ENCODE measurements at places on chromosomes 5 and 9. TPM values are rescaled to one million over a fixed set of nuclear protein-coding genes. Genes with fewer than 3 reads are reported as not detected.
A peak's percentile ranks its signal among the peaks of the same experiment; 100 is the strongest.

- DNase-seq: no peak
Observed at GRCh38 chr9:109624896-109625295, 126.8 kb upstream of the PTPN3 start.

DNA sequence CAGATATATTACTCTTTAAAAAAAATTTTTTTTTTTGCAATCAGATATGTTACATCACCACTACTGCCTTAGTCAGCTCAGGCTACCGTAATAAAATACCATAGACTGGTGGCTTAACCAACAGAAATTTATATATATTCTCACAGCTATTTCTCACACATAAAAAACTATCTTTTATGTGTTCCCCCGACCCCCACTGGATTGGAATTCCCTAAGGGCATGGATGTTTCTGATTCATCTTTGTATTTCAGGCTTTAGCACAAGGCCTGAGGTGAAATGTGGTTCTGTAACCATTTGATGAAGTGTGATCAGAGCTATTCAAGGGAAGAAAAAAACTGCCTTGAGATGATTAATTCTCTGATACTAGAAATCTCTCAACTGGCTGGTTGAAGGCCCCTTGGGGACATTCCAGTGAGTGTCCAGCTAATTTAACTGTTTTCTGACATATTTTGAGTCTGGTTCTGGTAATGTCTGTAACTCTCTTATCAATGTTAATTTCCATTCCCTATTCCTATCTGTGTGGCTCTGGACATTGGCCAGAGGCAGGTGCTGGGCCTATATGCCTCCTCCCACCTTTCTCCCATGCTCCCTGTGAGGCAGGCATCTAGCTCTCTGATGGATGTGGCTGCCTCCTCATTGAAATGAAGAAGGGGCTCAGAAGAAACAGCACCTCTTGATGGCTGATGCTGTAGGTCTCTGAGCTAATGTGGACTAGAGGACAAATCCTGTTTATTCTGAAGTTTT lies 2.5 kb downstream of the CD14 start:
- DNase-seq: peak; percentile 73

GRCh38 chr9:119697996-119698395 lies 328.8 kb upstream of the BRINP1 start:
- no peak for DNase-seq

DNA sequence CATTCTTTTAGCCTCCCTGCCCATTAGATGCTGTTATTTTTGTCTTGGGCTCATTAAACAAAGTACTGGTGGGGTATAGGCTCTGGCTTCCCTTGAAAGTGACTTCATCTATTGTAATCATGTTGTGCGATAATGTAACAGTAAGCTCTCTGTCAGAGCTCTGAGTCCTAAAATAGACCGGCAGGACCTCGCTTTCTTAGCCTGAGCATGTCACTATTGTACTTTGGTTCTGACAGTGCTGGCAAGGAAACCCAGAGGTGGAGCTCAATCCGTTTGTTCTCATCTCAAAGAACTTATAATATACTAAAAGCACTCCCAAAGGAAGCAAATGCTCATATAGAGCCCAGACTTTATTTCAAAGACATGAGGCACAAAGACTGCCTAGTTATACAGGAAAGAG lies 339.1 kb upstream of the CCNH start:
- no peak for DNase-seq

DNA sequence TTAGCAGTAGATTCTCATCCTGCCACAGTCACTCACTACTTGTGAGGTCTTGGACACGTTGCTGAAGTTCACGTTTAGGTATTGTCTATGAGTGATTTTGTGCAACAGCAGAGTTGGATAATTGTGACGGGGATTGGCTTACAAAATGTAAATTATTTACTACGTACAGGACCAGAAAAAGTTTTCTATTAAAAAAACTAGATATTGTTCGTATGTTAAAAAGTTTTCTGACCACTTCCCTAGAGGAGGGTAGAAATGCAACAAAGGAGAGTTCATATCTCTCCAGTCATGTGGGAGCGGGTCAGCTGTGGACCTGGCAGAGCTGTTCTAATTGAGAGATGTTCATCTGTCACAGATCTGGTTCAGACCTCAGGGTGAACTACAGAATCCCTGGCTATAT lies 976.1 kb upstream of the NUDT12 start:
- DNase-seq: no peak

The NSUN2 gene
- total RNA-seq: 89.6 TPM

DNA sequence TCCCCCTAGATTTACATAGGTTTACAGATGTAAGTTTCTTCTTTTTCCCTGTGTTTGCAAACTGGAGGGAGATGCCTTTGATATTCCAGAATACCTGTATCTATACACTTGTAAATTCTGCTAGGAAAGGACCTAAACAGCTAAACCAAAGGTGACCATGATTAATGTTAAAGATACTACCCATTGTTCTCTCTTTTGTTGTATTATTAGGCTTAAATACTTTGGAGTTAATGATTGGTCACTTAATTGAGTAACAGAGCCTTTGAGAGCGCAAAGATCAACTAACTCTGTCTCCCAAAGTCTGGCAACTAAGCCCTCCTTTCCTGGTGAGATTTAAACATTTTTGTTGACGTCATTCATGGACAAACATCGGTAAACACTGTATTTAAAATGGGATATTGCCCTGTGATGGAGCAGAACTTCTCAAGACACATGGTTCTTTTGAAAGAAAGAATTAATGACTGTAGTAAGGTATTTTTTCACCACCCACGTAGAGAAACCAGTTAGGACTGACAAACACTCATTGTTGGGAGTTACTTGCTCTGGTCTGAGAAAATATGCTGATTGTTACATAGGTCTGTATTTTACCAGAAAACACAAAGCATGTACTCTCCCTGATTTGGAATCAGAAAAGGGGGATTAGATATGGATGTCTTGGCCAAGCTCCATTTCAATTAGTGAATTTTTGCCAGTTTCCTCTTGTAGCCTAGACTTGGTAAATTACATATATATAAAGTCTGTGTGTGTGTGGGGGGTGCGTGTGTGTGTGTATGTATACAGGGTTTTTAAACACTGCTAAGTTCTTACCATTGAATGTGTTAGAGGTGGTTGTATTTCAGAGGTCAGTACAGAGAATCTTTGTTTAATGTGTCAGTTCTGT lies 4.6 kb downstream of the VCAN start:
- DNase-seq: peak; percentile 3

DNA sequence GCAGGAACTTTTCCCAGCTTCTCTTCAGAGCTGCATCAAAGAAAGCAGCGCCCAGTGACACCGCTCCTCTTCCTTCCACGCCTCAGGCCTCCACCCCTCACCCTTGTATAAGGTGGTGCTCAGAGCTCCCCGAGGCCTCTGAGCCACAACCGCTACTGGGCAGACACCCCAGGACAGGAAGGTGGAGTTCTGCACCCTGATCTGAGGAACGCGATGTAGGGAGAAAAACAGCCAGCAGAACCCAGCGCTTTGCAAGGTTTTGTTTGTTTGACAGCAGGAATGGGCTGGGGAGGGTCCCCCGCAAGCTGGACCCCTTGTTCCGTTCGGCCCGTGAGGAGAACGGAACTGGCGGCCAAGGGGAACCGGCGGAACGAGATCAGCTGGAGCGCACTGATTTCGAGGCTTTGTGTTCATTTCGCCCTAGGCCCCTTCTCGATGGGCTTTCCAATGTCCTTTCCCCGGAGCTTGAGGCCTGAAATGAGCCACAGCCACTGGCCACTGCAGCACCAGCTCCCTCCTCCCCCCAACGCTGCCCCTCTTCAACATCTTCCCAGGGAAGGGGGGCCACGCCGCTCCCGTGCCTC lies 4.1 kb downstream of the EDF1 start:
- DNase-seq: no peak

The DBH gene
- not detected for total RNA-seq

The NRARP gene
- 2.2 TPM for total RNA-seq

- no peak for DNase-seq
Observed at GRCh38 chr9:3735251-3735650, 209.4 kb upstream of the RFX3 start.

The TRPM3 gene
- 0.22 TPM for total RNA-seq

The SPINK4 gene
- not detected for total RNA-seq

DNA sequence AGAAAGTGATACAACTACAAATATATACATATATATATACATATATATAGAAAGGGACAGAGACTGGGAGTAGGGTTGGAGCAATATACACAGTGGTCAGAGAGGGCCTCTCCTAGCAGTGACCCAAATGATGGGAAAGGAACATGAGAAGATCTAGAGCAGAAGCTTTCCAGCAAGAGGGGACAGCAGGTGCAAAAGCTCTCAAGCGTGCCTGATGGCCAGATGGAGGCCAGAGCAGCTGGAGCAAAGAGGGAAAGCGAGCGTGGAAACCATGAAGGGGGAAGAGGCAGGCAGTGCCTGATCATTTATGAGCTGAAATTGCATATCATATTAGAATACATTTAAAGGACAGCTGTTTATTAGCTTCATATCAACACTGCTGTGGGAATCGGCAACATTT lies 7.6 kb upstream of the GRPEL2 start:
- no peak for DNase-seq

DNA sequence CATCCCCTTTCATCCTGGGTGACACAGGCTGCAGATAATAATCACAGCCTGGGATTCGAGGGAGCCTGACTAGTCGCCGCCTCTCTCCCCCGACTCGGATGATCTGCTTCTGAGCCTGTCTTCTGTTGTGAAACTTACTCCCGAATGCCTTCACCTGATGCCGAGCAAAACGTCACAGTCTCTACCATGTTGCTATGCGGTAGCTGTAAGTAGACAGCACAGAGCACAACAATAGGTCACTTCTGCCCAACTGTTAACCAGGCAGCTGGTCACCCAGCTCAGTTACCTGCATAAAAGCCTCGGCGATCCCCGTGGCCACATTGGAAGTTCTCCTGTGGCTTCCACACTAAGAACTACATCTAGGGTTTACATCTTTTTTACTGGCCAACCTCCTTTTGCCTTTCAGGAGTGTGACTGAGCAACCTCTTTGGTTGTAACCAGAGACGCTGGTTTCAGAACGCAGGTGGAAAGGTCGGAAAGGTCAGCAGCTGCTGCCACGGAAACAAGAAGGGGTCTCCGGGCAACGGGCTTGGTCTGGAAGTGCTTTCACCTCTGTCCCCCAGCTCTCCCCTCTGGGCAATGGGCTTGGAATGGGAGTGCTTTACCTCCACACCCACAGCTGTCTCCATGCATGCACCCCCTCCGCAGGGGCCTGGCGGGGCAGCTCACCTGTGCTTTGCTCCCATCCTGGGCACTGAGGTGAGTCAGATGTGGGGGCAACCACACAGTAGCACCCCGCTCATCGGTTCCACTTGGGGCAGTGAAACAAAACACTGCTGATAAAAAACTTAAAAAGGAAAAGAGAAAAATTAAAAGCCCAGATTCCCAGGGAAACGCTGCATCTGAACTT lies 7.6 kb upstream of the PPP1R26 start:
- DNase-seq: no peak

DNA sequence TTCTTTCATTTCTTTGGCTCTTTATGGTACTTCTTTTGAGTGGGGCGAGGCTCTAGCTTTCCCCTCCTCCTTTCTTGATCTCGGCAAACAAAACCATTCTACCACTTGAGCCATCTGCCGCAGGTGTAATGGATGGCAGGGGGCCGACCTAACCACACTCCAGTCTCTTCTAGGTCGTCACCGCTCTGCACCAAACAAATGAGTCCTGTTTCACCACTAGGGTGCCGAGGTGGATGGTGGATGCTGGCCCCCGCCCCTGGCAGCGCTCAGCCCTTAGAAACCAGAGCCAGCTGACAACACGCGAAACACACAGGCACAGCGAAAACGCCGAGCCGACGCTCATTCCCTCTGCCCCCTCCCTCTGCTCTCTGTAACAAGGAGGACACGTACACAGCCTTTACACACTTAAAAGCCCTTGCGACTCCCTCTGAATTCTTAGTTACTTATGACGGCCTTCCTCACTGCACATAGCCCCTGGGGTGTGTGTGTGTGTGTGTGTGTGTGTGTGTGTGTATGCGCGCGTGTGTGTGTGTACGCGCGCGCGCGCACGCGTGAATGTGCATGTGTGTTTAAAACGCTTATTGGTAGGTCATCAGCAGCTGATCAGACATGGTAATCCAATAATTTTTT lies 199.4 kb downstream of the MEF2C start:
- no peak for DNase-seq

DNA sequence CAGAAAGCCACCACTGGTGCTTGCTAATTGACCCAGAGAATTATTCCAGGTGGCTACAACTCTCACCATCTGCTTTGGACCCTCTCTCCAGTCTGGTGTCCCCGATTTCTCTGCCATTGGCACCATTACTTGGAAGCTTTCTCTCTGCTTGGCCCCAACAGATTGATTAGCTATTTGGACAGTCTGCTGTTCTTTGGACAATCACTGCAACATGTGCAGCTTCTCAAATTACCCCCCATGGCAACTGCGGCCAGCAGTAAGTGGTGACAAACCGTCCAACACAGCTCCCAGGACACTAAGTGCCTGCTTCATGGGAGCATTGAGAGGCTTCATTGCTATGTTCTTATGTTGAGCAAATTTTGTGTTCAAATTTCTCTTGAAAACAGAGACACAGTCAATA lies 309.8 kb downstream of the TAF11L14 start:
- DNase-seq: no peak

DNA sequence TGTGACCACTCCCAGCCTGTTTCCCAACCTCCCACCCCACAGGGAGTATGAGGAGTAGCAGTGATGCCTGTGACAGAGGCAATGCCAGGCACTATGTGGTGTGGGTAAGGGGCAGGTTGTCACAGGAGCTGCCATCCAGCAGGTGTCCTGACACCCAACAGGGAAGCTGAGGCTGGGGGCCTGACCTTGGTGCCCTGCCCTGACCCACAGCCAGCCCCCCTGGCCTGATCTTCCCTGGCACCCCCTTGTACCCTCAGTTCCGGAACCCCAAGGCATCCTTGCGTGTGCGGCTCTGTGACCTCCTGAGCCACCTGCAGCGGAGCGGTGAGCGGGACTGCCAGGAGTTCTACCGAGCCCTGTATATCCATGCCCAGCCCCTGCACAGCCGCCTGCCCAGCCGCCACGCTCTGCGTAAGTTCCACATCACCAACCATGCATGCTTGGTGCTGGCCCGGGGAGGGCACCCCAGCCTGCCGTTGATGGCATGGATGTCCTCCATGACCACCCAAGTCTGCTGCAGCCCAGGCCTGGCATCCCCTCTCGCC lies 14.4 kb downstream of the CARD19 start:
- no peak for DNase-seq

The DRD1 gene
- total RNA-seq: not detected

DNA sequence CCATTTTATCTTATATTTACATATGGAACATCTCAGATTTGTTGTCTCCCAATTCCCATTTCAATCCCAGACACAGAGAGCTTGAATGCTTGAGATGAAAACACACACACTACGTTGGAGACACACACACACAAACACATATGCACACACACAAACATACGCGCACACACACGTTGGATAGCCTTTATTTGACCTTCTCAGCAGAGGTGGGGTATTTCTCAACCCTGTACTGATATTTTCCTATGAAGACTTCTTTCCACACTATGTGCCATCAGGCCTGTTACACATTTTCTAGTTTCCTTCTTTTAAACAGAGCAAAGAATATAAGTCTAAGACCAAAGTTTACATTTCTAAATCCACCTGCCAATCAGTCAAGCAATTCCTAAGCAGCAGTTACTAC lies 291.0 kb downstream of the TAF11L14 start:
- DNase-seq: no peak

- DNase-seq: peak; percentile 24
Observed at GRCh38 chr5:93899026-93899600, 157.7 kb upstream of the POU5F2 start.

GRCh38 chr5:173451031-173451430 lies 122.8 kb upstream of the STC2 start:
- peak; percentile 34 for DNase-seq

The PCA3 gene
- not detected for total RNA-seq

The ROPN1L gene
- not detected for total RNA-seq
